ENCODE measurements at places on chromosomes 12 and 14. TPM values are rescaled to one million over a fixed set of nuclear protein-coding genes. Genes with fewer than 3 reads are reported as not detected.

GRCh38 chr12:122895320-122895703 lies 612 bp downstream of the VPS37B start:
- peaks cover 29% of the 10 kb centered on the region for H3K36me3 ChIP-seq
- no peaks in the 10 kb centered on the region for H3K27me3 ChIP-seq
- H3K27ac ChIP-seq = peak overlapping the region; percentile 92
- ATAC-seq = no peak
- H3K4me3 ChIP-seq = peak overlapping the region; percentile 91

- peaks cover 100% of the 10 kb centered on the region for H3K36me3 ChIP-seq
- peaks cover 48% of the 10 kb centered on the region for H3K4me1 ChIP-seq
- ATAC-seq = no peak
- no peaks in the 10 kb centered on the region for H3K27me3 ChIP-seq
- H3K4me3 ChIP-seq = no peak overlapping the region
- no peak overlapping the region for H3K27ac ChIP-seq
These were observed 56.1 kb downstream of the TRAF3 start for GRCh38 chr14:102833341-102833740.

DNA sequence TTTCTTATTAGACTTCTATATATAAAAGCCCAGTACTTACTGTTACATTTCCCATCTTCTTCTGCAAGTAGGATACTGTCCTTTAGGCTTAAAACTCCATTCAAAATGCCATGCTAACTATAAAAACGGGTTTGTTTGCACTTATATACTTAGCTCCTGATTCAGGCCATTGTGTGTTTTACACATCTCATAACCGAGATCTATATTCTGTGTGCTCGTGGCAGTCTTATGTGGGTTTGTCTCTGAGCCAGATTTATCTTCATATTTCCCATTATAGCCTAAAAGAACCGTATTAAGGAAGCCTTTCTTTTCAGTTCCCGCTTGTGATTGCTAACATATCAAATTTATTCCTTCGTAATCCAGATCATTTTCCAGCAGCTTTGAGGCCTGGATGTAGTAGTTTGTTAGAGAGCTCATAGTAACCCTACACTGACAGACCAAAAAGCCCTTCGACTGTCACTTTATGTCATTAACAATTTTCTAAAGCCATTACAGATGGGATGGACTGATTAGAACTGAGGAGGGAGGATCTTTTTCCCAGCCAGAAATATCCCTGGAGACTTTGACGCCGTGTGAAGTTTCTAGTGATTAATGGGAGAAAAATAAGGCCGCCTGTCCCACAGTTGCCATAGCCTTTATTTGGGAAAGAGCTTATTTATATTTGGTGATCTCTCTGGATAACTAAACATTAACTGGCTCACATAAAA lies 508.5 kb downstream of the FOXG1 start:
- H3K4me3 ChIP-seq = no peak overlapping the region
- H3K36me3 ChIP-seq = no peaks in the 10 kb centered on the region
- ATAC-seq = no peak
- H3K4me1 ChIP-seq = no peaks in the 10 kb centered on the region
- no peak overlapping the region for H3K27ac ChIP-seq

GRCh38 chr14:105490572-105491365 lies at the start of gene TEDC1:
TSS of gene TEDC1 (plus strand) at chr14:105491246. CDS start at chr14:105491376, 130 bp downstream.
- peaks cover 9% of the 10 kb centered on the region for H3K4me1 ChIP-seq
- ATAC-seq = peak; percentile 80
- peak within 1 kb of the TSS; percentile 86 for H3K4me3 ChIP-seq
- H3K27me3 ChIP-seq = no peaks in the 10 kb centered on the region

The DNM1L gene
- 44.7 TPM for total RNA-seq

DNA sequence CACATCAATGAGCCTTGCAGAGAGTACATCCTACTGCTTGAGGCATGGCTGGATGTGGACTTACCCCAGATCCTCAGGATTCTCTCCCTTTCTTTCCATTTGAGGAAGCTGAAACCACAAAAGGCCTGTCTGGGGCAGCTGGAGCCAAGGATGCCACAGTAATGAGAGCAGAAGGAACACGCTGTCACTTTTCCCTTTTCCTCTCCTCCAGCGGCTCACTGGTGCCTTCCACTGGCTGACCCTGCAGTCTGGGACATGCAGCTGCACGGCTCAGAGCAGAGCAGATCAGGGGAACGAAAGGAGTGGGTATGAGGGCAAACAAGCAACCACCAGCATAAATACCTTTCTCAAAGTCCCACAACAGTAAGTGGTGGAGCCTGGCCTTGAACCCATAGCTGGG lies 78.2 kb downstream of the GAS2L3 start:
- no peaks in the 10 kb centered on the region for H3K4me1 ChIP-seq
- no peak for ATAC-seq
- no peak overlapping the region for H3K4me3 ChIP-seq
- no peak overlapping the region for H3K27ac ChIP-seq

DNA sequence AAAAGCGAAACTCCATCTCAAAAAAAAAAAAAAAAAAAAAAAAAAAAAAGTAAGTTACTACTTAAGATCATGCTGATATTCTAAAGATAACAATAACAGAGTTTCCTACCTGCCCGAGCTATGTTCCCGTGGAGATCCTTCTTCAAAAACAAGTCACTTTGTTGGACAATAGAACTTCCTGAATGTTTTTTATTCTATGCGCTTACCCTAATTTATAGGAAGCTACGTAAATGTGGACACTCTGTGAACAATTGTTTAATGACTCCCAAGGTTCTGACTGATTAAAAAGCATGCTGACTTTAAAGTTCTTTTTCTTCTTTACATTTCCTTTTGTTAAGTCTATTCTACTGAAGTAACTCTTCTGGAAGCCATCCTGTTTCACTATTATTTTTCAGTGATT lies 52.5 kb downstream of the FGD4 start:
- H3K36me3 ChIP-seq = no peaks in the 10 kb centered on the region
- ATAC-seq = no peak
- no peak overlapping the region for H3K4me3 ChIP-seq

GRCh38 chr14:101047326-101047725 lies 143.8 kb upstream of the RTL1 start:
- no peak overlapping the region for H3K27ac ChIP-seq
- no peaks in the 10 kb centered on the region for H3K4me1 ChIP-seq
- no peaks in the 10 kb centered on the region for H3K27me3 ChIP-seq
